ENCODE measurements at places on chromosomes 4 and X.

- no peak for DNase-seq
Measured at GRCh38 chr4:168577624-168578023, 80.8 kb downstream of the PALLD start.

GRCh38 chrX:55841962-55842752, 124.6 kb downstream of the RRAGB start:
- no peak for DNase-seq

GRCh38 chrX:153526042-153526441, 8.6 kb downstream of the ATP2B3 start:
- no peak for DNase-seq

DNA sequence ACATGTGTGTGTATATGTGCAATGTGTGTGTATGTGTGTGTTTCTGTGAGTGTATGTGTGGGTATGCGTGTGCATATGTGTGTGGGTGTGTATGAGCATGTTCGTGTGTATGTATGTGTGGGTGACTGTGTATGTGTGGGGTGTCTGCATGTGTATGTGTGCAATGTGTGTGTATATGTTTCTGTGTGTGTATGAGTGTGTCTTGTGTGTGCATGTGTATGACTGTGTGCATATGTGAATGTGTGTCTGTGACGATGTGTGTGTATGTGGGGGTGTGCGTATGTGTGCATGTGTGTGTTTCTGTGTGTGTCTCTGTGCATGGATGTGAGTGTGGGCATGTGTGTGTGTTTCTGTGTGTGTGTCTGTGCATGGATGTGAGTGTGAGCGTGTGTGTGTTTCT, 4.2 kb upstream of the ATP2B3 start:
- DNase-seq = no peak

DNA sequence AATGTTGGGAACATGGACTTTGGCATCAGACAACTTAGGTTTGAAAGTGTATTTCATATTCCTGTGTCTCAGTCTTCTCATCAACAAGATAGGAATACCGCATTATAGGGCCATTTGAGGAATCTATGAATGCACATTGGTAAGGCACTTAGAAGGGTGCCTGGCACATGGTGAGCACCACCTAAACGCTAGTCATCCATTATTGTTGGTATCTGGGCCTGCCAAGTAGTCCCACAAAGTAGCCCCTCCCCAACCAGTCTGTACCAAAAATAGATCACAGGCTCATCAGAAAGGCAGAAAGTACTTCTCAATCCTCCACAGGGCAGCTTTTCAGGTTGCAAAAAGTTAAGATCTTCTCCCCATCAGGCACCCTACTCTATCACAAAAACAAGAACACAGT, 162.3 kb upstream of the KLF3 start:
- no peak for DNase-seq

GRCh38 chr4:107071108-107071507, 35.0 kb upstream of the DKK2 start:
- DNase-seq = no peak

Data from stimulated activated effector memory CD8-positive, alpha-beta T cell treated with anti-CD3 and anti-CD28 coated beads, Interleukin-12 subunit alpha, Interleukin-12 subunit beta, amount 100 ng/mL, for 72 hours (primary cell).